A375 (cell line): ENCODE measurements at places on chromosomes 13 and 19. TPM values are rescaled to one million over a fixed set of nuclear protein-coding genes. Genes with fewer than 3 reads are reported as not detected.

ZNF555 gene
- total RNA-seq = 0.13 and 0.30 TPM in 2 replicates

TMIGD2 gene
- total RNA-seq = not detected in 2 replicates

SPRYD7 gene
- 7.6 and 8.8 TPM in 2 replicates for total RNA-seq

SULT2B1 gene
- not detected in 2 replicates for total RNA-seq

CABP5 gene
- total RNA-seq = not detected in 2 replicates

KIR2DL3 gene
- total RNA-seq = not detected in 2 replicates

PRR20C gene
- not detected in 2 replicates for total RNA-seq

ZSCAN5B gene
- not detected in 2 replicates for total RNA-seq

TMEM238 gene
- 1.1 and 1.6 TPM in 2 replicates for total RNA-seq

ZNF208 gene
- total RNA-seq = 2.2 and 3.2 TPM in 2 replicates

ANKLE1 gene
- total RNA-seq = 5.1 and 6.9 TPM in 2 replicates

ADPRHL1 gene
- total RNA-seq = 2.3 and 4.2 TPM in 2 replicates

SIGLEC14 gene
- not detected in 2 replicates for total RNA-seq

NAA16 gene
- total RNA-seq = 4.8 and 8.1 TPM in 2 replicates

LPAR6 gene
- 3.3 and 5.5 TPM in 2 replicates for total RNA-seq

ZNF296 gene
- total RNA-seq = 0.82 and 1.9 TPM in 2 replicates

SIGLECL1 gene
- total RNA-seq = 0.32 TPM in 1 of 2 replicates, not detected in the other

ANKRD24 gene
- 0.49 and 0.80 TPM in 2 replicates for total RNA-seq

PMIS2 gene
- not detected in 2 replicates for total RNA-seq

LHB gene
- total RNA-seq = 1.3 TPM in 1 of 2 replicates, not detected in the other

PLIN3 gene
- 67.7 and 73.4 TPM in 2 replicates for total RNA-seq

MBD3L4 gene
- not detected in 2 replicates for total RNA-seq

MRPL4 gene
- 144 and 170 TPM in 2 replicates for total RNA-seq

PKN1 gene
- total RNA-seq = 118 and 123 TPM in 2 replicates

LRRC63 gene
- 0.08 and 0.13 TPM in 2 replicates for total RNA-seq

CAMSAP3 gene
- 0.05 and 0.26 TPM in 2 replicates for total RNA-seq

WASF3 gene
- 4.6 and 4.8 TPM in 2 replicates for total RNA-seq

ZNF254 gene
- 6.2 and 9.4 TPM in 2 replicates for total RNA-seq

FCAR gene
- not detected in 2 replicates for total RNA-seq

ZNF610 gene
- total RNA-seq = not detected in 2 replicates

FARP1 gene
- 32.1 and 32.9 TPM in 2 replicates for total RNA-seq

C19orf85 gene
- not detected in 2 replicates for total RNA-seq

PRR36 gene
- total RNA-seq = 0.27 TPM in 1 of 2 replicates, not detected in the other

ARHGEF1 gene
- total RNA-seq = 151 and 166 TPM in 2 replicates

ZNF528 gene
- 9.3 and 15.6 TPM in 2 replicates for total RNA-seq

DIS3 gene
- 56.1 and 60.1 TPM in 2 replicates for total RNA-seq

ZNF534 gene
- not detected in 2 replicates for total RNA-seq

RASAL3 gene
- total RNA-seq = 0.03 TPM in 1 of 2 replicates, not detected in the other

UPK1A gene
- total RNA-seq = not detected in 2 replicates

SYNE4 gene
- 0.19 TPM in 1 of 2 replicates, not detected in the other for total RNA-seq

CGB3 gene
- not detected in 2 replicates for total RNA-seq

C13orf46 gene
- total RNA-seq = 0.82 and 1.4 TPM in 2 replicates

MYADM gene
- 20.6 and 31.3 TPM in 2 replicates for total RNA-seq

GTF2F2 gene
- total RNA-seq = 30.9 and 37.5 TPM in 2 replicates

PALM3 gene
- total RNA-seq = 1.1 TPM in 2 replicates

LRRC8E gene
- 11.6 and 14.7 TPM in 2 replicates for total RNA-seq

PTH2 gene
- total RNA-seq = not detected in 2 replicates

KANK2 gene
- 56.0 and 56.1 TPM in 2 replicates for total RNA-seq
